ENCODE measurements at places on chromosomes 1 and 21.

DNA sequence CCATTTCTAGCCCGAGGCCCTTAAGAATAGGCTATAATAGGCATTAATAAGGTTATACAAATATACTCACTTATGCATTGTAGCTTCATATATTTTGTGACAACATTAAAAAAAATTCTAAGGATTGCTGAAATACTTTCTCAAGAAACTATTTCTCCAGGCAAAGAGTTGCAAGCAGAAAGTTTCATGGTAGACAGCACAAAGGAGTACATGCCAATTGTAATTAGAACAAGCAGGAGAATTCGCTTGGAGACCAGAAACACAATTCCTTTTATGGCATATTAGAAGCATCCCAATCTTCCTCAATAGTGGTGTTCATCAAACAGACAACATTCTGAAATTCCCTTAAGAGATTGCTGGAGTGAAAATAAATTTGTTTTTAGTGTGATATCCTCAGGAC lies 122.8 kb downstream of the CRB1 start:
- DNase-seq: no peak

- DNase-seq: no peak
Observed at GRCh38 chr1:1183221-1183747, 9.6 kb downstream of the TTLL10 start.

GRCh38 chr1:55718758-55719671 lies 503.9 kb upstream of the USP24 start:
- no peak for DNase-seq

- no peak for DNase-seq
Observed at GRCh38 chr1:3129133-3129490, 60.1 kb downstream of the PRDM16 start.

- DNase-seq: peak; percentile 36
Observed at GRCh38 chr1:110554871-110555801, 36.2 kb upstream of the KCNA10 start.

DNA sequence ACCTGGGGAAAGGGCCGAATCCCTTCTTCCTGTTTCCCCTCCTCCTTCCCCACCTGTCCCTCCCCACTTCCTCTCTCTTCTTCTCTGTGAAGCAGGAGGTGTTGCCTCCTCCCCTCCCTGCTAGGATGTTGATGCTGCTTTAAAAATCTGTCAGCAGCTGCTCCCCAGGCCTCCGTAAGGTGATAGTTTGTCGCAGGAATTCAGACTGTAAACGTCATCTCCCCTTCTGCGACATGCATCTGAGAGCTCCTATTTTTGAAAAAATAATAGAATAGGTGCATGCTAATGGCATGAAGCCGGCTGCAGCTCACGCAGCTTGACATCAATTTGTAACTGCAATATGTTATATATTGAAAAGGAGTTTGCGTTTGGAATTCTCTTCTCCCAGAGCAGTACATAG lies 70.1 kb downstream of the KAZN start:
- no peak for DNase-seq

- no peak for DNase-seq
Observed at GRCh38 chr1:109626682-109627408, 7.2 kb downstream of the AMPD2 start.

GRCh38 chr1:16979475-16980327 lies 719 bp downstream of the MFAP2 start:
- DNase-seq: no peak
